HAP-1 (cell line): ENCODE measurements at places on chromosomes 7 and 10.
A peak's percentile ranks its signal among the peaks of the same experiment; 100 is the strongest.

GRCh38 chr7:8005279-8005678, 36.7 kb downstream of the GLCCI1 start:
- DNase-seq = no peak

DNA sequence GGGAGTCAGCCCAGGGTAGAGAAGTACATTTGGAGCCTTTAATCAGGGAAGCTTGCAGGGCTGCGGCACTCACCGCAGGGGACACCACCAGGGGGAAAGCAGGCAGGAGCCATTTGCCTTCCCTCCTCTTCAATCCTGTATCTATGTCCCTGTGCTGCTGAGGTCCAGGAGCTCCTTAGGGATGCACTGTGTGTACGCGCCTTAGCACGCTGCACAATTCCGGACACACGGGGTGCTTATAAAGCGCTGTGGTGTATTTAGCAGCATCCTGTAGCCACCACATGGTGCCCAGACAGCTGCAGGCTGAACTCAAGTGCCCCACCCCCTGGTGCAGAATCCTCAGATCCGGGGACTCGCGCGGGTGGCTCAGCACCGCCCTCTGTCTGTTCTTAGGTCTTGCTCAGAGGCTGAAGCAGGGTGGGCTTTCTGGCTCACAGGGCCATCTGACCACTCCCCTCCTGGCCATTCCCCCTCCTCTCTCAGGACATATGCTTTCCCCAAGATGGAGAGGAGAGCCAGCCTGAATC, 421.4 kb downstream of the SDK1 start:
- peak; percentile 7 for DNase-seq

GRCh38 chr10:62348029-62348428, 26.1 kb upstream of the ZNF365 start:
- DNase-seq = no peak

DNA sequence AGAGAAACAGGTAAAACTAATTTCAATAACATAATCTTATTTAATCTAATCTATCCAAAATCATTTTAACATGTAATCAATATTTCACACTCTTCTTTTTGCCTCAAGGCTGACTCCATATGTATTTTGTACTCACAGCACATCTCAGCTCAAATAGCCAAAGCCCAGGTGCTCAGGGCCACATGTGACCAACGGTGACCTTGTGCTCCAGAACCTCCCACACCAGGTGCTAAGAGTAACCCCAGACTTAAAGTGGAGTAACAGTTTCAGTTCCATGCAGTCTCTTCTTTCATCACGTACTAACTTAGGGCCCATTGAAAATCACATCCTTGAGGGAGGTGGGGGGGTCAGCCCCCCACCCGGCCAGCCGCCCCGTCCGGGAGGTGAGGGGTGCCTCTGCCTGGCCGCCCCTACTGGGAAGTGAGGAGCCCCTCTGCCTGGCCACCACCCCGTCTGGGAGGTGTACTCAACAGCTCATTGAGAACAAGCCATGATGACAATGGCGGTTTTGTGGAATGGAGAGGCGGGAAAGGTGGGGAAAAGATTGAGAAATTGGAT, 47.3 kb downstream of the NCAPG2 start:
- DNase-seq = no peak

- no peak for DNase-seq
Measured at GRCh38 chr7:81333004-81333403, 414.2 kb upstream of the SEMA3C start.

- DNase-seq = no peak
Measured at GRCh38 chr10:3790858-3791257, 5.8 kb upstream of the KLF6 start.

DNA sequence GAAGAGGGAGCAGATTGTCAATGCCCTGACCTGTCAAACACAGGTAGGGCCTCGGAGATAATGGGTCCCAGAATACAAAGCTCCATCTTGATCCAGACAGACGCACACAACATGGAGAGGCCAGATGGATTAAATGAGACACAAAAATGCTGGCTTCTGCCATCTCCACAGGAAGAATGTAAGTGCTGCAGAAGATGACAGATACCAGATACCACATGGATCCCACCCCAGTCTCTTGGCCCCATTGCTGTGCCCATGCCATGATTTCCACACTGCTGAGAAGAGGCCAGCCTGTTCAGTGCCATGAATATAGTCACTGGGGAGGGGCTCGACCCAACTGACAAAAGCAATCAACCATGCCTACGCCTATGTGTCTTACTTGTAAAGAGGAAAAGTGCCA, 487.9 kb downstream of the PARD3 start:
- DNase-seq = no peak

GRCh38 chr10:104117839-104118323, 4.1 kb upstream of the SFR1 start:
- no peak for DNase-seq

- no peak for DNase-seq
Measured at GRCh38 chr10:68992636-68993440, 4.2 kb downstream of the KIFBP start.

DNA sequence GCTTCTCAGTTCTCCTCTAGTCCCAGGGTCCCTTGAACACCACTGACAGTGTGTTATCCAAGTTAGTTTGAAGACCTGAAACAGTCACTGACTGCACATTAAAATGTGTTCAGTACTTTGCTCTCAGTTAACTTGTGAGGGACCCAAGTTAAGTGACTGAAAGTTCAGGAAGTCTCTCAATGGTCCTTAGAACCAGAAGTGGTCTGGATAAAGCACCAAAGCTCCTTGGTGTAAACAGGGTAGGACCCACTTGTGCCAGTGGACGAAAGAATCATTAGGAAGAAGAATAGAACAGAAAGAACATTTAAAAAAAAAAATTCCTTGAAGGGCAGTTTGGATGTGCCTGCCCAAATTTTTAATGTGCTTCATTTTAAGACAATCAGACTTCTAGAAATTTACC, 45.1 kb downstream of the NOD1 start:
- DNase-seq = no peak

DNA sequence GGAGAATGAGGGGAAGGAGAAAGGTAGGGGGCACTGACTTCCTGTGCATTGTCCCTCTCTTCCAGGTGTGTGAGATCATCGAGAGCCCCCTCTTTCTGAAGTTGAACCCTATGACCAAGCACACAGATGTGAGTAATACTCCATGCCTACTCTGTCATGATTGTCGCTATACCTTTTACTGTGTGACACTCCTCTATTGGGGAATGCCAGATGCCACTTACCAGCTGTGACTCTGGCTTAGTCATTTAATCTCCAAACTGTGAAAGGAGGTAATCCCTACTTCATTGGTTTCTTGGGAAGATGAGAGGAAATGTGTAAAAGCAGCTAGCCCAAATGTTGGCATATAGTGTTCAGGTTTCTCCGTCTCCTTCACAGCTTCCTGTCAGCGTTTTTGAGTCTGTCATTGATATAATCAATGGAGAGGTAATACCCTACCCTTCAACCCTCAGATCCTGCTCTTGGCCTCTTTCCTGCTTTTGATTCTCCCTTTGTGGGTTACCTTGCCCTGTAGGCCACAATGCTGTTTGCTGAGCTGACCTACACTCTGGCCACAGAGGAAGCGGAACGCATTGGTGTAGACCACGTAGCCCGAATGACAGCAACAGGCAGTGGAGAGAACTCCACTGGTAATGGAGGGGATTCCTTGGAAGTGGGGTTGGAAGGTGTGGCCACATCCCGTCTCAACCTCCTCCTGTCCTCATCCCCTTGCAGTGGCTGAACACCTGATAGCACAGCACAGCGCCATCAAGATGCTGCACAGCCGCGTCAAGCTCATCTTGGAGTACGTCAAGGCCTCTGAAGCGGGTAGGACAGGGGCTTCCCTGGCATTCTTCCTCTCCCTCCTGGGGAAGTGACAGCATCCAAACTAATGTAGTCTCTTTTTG, 2.0 kb downstream of the COPS6 start:
- no peak for DNase-seq

- DNase-seq = peak; percentile 87
Measured at GRCh38 chr7:27150568-27151340, 1.6 kb downstream of the HOXA3 start.

GRCh38 chr7:23895666-23896096, 185.7 kb downstream of the STK31 start:
- no peak for DNase-seq

GRCh38 chr7:151017953-151018420, 6.3 kb downstream of the ATG9B start:
- DNase-seq = peak; percentile 93

GRCh38 chr10:119299531-119299930, 92.2 kb downstream of the GRK5 start:
- no peak for DNase-seq

- DNase-seq = no peak
Measured at GRCh38 chr7:46162609-46163008, 241.5 kb upstream of the IGFBP3 start.
